ENCODE measurements at places on chromosomes 13 and 19.
A peak's percentile ranks its signal among the peaks of the same experiment; 100 is the strongest.

DNA sequence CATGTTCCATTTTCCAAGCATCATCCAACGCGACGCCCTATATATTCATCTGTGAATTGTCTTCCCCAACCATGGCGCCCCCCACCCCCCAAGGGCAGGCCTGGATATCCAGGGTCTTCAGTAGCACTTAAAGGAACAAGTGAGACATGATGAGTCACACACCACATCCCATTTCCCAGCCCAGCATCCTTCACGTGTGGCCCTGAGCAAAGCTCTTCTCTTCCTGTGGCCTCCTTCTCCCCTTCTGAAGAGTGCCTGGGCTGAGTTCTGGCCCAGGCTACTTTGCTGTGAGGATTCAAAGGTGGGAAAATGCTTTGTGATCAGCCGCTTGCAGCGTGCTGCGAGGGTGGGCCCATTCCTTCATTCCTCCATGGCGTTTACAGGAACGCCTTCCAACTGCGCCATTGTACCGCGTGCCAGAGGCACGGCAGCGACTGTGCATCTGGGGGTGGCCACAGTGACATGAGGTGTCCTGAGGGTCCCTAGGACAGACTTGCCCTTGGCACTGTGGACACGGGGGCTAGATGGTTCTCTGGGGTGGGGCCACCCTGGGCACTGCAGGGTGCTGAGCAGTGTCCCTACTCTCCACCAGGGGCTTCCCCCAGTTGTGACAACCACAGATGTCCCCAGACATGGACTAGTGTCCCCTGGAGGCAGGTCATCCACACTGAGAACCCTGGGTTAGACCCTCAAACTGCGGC is 11.7 kb downstream of the PLIN4 start:
- DNase-seq = no peak

- DNase-seq = peak; percentile 89
Observed at GRCh38 chr19:3403489-3404323, 37.3 kb downstream of the NFIC start.

GRCh38 chr19:40688309-40688708 is 2.1 kb downstream of the NUMBL start:
- DNase-seq = no peak

GRCh38 chr13:39602614-39603366 is at the start of gene LHFPL6:
LHFPL6 (minus strand) TSS chr13:39603193.
- peak; percentile 56 for DNase-seq

DNA sequence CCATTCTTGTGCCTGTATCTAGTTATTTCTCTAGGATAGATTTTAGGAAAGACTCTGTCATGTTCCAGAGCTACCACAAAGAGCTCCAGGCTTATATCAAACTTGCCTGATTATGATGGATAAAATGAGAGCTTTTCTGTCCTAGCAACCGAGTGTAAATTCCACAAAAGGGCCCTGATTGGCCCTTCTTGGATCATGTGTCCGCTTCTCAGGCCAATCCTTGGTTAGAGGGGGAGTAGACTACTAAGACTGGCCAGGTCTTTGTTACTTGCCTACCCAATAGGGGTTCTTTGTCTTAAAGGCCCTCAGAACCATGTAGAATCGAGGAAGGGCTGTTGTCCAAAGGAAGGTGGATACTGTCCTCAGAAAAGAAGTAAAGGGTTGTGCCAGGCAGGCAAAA is 2.4 kb downstream of the DHX34 start:
- no peak for DNase-seq

DNA sequence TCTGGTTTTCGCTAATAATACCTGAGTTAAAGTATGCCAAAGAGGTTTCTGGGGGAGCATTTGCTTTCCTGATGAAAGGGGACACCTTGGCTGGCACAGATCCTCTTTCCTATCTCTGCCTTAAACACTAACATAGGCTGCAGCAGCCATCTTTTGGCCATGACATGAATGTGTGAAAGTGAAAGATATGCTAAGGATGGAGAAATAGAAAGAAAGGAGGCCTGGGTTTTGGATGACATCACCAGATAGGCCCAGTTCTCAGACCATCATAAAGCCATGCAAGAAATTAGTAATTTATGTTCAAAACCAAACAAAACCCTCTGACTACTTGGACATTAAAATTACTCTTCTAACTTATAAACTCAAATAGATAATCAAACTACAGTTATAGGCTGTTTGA is 279.7 kb downstream of the COG6 start:
- no peak for DNase-seq

DNA sequence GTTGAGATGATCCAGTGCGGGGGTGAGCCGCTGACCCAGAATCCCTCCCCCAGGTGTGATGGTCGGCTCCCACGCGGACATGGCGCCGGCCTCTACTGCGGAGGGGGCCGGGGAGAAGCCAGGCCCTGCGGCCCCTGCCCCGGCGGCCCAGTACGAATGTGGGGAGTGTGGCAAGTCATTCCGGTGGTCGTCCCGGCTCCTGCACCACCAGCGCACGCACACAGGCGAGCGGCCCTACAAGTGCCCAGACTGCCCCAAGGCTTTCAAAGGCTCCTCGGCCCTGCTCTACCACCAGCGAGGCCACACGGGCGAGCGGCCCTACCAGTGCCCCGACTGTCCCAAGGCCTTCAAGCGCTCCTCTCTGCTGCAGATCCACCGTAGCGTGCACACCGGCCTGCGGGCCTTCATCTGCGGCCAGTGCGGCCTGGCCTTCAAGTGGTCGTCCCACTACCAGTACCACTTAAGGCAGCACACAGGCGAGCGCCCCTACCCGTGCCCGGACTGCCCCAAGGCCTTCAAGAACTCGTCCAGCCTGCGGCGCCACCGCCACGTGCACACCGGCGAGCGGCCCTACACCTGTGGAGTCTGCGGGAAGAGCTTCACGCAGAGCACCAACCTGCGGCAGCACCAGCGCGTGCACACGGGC is 3.7 kb upstream of the NAT14 start:
- no peak for DNase-seq

GRCh38 chr13:27347211-27347772 is 76.7 kb downstream of the RASL11A start:
- no peak for DNase-seq

DNA sequence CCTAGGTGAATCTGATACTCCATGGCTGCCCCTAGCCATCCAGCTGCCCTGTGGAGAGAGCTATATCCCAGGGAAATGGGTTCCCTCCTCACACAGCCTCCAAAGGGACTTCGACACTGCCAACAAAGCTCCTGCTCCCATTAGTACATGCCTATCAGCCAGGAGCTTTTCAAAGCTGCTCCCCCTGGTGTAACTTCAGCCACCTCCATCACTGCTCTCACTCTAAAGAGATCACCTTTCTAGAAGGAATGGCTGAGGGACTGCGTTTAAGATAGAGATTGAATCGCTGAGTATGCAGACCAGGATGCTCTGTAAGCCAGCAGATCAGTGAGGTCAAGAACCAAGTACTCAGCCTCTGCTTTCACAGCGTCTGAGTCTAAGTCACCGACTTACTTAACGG is 213.7 kb downstream of the NALCN start:
- DNase-seq = no peak

- no peak for DNase-seq
Observed at GRCh38 chr13:33870046-33870668, 52.2 kb downstream of the RFC3 start.

GRCh38 chr19:14119644-14120496 is 2.3 kb upstream of the PRKACA start:
- DNase-seq = no peak

- DNase-seq = no peak
Observed at GRCh38 chr19:16435999-16436650, 35.6 kb downstream of the EPS15L1 start.

DNA sequence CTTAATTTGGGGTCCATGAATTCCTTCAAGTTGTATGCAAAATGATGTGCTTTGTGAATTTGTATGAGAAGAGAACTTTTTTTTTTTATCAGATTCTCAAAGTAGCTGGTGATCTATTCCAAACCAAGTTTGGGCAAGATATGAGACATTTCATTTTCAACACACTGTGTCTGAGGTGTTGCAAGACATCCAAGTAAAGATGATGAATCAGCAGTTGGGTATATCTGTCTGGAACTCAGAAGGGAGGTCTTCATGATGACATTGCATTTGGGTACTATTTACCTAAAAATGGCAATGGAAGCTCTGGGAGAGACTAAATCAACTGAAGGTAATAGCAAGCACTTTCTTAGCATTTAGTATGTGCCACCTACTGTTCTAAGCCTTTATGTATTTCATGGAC is 2.8 kb downstream of the FAM124A start:
- DNase-seq = no peak

DNA sequence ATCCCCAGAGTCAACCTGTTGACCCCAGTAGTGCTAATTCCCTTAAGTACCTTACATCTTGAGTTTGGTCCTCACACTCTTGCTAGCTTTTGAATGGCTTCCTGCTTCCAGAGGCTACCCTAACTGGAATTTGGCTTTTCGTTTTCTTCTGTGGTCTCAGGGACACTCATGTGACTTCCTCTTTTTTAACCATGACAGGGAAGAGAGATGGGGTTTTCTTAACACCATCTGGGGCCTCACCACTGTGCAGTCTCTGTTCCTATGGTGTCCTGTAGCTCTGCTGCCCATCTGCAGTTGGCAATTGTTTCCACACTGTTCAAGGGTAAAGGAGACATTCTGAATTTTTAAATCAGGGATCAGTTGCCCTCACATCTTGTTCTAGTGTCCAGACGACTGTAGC is 66.7 kb downstream of the SLC10A2 start:
- DNase-seq = no peak

DNA sequence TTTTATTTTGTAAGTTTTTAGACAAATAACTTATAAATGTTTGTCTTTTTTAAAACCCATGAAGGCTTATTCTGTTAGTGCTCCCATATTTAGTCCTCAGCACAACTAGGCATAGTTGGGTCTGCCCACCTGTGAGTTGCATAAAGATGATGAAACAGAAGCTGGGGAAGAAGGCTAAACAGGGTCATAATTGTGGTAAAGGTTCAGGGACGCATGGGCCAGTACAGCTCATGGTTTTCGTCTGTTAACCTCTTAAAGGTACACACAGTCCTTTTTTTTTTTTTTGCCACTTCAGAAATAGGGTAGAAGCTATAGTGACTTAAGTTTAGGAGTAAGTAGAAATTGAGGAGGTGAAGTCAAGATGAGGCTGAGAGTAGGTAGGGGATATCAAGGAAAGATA is 58.3 kb downstream of the TM9SF2 start:
- DNase-seq = no peak

Measured in gastrocnemius medialis (tissue), 4 donors.